ENCODE measurements at places on chromosomes 5 and 9.

DNA sequence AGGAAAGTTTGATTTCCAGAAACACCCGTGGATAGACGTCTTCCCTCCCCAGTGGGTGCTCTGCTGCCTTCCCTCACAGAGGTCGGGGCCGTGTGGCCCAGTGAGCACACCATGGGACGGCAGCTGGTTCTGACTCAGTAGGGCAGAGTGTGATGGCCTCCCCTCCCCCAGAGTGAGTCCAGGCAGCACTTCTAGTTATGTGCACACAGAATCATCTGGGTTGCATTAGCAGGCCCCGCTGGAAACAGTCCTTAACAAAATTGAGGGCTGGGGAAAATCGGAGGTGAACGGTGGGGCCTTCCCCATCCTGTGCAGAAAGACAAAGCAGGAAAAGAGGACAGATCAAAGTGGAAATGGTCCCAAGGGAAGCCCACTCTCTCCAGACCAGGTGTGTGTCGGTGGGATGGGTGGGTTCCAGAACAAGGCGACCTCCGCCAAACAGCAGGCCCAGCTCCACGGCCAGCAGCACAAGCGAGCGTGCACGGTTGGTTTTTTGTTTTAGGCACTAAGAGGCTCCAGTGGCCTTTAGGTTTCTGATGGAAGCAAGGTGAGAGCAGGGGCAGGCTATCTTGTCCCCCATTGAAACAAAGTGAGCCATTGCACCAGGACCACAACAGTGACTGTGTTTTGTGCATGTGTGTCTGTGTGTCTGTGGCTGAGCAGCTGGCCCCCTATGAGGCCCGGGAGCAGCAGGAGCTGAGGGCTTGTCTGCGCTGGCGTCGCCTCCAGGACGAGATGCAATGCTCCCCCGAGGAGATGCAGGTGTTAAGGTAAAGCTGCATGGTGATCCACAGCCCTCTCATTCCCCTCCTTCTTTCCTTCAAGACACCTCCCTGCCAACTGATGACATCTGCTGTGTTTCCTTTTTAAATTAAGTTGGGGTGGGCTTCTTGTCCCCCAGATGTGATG lies 201.5 kb downstream of the AOPEP start:
- DNase-seq = no peak

DNA sequence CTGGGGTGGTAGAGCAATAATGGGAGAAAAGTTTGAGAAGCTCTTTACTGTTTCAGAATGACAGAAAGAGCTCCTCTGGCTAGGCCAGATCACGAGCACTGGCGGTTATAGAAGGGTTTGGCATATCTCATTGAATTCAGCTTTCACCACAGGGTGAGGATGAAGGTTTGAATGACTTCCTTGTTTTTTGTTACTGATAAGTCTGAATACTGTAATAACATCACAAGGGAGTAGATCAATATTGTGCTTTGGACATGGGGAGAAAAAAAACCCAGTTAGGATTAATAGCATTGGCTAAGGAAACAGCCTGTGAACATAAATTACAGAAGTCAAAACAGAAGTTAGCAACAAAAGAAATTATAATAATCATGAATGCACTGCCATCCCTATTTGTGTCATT lies 9.4 kb downstream of the PHAX start:
- no peak for DNase-seq

GRCh38 chr5:164561933-164562872 lies 1056.8 kb downstream of the MAT2B start:
- DNase-seq = no peak

GRCh38 chr5:166031926-166032325 lies 2259.5 kb upstream of the WWC1 start:
- DNase-seq = no peak

GRCh38 chr9:134240361-134240760 lies 76.0 kb upstream of the RNU6ATAC start:
- DNase-seq = no peak

DNA sequence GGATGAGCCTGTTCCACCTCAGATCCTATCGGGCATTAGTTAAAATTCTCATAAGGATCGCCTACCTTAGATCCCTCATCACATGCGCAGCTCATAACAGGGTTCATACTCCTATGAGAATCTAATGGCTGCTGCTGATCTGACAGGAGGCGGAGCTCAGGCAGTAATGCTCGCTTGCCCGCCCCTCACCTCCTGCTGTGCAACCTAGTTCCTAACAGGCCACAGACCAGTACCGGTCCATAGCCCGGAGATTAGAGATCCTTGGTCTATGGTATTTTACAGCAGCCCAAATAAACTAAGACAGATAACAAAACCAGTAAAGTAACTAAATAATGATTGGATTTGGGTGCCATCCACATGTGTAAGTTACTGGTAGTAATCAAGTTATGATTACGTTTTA lies 17.5 kb downstream of the GOLPH3 start:
- no peak for DNase-seq

DNA sequence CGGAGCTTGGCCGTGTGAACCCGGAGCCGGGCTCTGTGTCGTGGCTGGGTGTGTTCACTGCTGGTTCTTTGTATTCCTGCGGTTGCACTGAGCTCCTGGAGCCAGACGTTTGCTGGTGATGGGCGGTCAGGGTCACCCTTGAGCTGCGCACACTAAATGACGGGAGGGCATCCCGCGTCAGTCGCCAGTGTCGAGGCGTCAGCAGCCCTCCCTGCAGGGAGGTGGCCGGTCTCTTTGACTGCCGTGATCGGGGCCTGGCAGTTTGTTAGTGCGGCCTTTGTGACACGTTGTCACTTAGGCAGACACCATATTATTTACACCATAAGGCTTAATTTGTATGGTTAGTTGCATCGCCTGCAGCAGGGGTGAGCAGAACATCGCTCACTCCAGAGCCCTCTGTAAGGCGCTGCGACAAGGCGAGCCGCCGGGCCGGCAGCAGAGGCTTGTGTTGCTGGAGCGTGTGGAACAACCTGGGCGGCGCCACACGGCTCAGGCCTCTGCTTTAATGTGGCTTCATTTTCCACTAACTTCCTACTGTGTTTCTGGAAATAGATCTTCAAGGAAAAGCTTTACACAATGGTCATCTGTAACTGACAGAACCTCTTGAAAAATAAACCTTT lies 8.3 kb downstream of the NDUFS6 start:
- DNase-seq = no peak

GRCh38 chr5:19487480-19487879 lies 500.5 kb downstream of the CDH18 start:
- no peak for DNase-seq

DNA sequence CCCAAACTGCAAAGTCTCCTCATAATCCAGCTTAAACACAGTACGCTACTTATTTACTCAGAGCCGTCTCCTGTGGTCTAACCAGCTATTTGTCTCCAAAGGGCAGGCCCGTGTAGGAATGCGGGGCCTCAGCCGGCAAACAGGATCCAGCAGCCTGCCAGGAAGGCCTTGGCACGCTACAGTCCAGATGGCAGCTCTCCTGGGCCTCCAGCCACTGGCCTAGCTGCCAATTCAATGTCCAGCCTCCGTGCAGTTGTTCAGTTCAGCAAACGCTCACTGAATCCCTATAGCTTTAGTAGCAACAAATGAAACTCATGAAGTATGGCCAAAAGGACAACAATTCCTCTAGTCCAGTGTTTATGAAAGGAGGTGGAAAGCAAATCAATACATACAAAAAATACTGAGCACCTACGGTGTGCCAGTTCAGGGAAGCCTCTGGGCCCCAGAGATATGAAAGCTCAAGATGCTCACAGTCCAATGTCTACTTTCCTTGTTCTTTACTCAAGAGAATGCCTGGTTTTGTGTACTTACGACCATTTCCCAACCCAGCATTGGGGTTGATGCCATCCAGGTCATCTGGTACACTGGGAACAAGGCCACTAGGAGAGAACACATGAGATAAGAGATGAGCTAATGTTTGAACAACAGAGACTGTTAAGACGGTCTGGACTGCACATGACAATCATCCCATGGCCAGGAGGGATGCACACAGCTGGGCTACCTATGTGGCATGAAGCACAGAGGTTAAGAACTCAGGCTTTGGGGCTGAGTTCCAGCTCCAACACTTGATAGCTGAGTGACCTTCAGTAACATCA lies 8.3 kb downstream of the CDK5RAP2 start:
- no peak for DNase-seq

GRCh38 chr9:134947265-134947955 lies 29.7 kb upstream of the FCN1 start:
- no peak for DNase-seq

GRCh38 chr9:34158362-34158869 lies 20.4 kb upstream of the UBAP1 start:
- no peak for DNase-seq

- peak; percentile 87 for DNase-seq
These were observed 62.8 kb upstream of the SUB1 start for GRCh38 chr5:32522429-32523143.

DNA sequence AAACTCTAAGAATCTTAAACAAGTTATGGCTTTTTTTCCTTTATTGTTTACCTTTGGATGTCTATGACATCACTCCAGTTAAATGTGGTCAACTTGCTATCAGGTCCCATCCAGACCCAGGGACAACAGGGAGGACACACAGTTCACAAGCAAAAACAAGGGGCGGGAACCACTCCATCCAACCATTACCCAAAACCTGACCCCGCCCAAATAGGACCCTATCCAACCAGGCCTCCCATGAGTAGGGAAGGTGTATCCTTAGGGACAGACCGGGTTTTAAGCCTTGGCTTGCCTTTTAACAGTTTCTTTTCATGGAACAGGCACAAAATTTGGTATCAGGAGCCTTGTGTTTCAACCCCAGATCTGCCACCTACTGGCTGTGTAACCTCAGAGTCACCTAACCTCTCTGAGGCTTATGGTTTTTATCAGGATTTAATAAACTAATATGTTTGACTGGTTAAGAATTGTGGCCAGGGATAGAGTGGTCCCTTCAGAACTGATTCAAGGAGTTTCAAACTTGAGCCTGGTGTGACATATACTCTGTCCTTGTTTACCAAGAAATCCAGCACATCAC lies 127.7 kb upstream of the RAD23B start:
- no peak for DNase-seq

DNA sequence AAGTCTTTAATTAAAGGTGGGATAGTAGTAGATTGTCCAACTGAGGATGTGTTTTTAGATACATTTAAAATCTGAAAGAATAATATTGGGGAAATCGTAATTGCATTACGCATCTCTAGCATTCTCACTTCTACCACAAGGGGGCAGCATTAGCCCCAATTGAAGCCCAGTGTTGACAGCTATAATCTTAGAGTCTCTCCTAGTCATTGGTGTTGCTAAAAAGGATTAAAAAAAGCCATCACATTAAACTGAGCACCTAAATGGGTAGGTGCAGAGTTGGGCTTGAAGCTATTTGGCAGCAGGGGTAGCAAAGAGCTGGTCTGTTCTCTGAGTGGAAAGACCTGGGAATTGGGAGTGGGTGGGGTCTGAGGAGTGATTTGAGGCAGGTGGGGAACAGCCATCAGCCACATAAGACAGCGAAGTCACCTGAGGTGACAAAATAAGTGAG lies 177.2 kb downstream of the OSTF1 start:
- peak; percentile 78 for DNase-seq

DNA sequence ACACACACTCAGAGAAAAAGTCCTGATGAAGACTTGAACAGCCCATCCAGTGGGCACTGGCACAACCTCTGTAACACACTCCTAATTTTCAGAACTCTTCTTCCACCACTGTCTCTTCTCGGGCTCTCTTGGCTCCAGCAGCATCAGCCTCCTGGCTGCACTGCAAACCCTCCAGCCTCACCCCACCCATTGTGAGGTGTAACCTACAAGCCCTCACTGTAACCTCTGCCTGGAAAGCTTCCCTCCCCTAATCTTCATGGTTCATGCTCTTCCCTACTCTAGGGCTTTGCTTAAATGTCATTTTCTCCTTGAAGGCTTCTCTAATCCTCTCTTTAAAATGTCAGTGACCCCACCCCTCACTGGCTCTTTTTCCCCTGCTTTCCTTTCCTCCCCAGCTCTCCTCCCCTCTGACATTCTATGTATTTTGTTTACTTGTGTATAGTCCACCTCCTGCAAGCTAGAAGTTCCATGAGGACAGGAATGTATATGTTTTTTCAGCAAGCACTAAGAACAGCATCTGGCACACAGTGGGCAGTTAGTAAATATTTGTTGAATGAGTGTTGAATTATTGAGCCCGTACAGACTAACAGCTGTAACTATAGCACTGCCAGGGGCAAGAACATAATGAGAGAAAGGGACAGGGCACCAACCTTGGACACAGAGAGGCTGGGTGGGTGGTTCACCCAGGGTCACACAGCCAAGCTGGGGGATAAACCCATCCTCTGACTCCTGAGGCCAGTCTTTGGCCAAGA lies 76.4 kb downstream of the ESM1 start:
- no peak for DNase-seq

DNA sequence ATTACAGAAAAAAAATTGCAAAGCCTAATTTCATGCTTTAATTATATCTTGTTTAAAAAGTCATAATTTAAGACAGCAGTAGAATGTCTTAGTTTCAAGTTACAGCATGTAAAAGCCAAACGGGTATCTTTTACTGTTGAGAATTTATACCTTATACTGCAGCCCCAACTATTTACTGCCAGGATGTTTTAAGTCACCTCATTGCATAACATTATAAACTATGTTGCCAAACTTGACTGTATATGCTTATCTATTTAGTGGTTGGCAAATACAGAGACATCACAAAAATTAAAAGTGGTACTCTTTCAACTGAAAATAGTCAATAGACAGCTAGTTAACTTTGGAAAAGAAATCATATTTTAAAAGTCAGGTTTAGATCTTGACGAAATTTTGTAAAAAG lies 119.5 kb downstream of the EDIL3 start:
- no peak for DNase-seq

DNA sequence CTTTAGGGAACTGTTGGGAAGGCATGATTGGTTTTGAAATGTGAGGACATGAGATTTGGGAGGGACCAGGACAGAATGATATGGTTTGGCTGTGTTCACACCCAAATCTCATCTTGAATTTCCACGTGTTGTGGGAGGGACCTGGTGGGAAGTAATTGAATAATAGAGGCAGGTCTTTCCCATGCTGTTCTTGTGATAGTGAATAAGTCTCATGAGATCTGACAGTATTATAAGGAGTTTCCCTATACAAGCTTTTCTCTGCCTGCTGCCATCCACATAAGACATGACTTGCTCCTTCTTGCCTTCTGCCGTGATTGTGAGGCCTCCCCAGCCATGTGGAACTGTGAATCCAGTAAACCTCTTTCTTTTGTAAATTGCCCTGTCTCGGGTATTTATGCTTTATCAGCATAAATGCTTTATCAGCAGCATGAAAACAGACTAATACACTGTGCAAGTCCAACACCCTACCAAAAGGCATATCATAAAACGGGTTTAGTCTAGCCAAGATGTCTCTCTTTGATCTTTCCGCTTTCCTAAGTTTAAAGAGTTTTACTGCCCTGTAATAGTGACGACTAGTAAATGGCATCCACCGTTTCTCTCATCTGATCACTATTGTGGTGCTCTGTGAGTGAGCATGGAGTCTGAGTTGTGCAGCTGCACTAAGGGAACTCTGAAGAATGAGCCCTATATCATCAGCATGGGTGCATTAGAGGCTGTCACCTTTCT lies 12.9 kb upstream of the ZNF782 start:
- no peak for DNase-seq

DNA sequence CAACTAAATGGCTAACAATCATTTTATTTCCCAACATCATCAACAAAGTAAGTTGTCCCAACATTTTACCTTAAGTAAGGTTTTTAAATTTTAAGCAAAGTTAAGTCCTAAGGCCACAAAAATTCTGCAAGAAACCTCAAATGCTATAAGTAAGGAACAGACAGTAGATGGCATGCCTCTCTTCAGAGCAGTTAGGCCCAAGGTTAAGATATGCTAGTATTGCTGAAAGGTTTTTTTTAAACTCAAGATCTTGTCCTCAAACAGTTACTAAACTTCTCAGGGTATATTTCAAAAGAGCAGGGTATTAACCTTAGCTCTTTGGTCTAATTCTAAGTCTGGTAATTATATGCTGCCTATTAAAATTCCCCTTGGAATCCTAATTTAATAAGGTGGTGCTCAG lies 35.1 kb downstream of the PJA2 start:
- no peak for DNase-seq

- no peak for DNase-seq
These were observed 6.8 kb downstream of the IFNA8 start for GRCh38 chr9:21415493-21416267.
